ENCODE measurements at places on chromosomes 3 and 15.

DNA sequence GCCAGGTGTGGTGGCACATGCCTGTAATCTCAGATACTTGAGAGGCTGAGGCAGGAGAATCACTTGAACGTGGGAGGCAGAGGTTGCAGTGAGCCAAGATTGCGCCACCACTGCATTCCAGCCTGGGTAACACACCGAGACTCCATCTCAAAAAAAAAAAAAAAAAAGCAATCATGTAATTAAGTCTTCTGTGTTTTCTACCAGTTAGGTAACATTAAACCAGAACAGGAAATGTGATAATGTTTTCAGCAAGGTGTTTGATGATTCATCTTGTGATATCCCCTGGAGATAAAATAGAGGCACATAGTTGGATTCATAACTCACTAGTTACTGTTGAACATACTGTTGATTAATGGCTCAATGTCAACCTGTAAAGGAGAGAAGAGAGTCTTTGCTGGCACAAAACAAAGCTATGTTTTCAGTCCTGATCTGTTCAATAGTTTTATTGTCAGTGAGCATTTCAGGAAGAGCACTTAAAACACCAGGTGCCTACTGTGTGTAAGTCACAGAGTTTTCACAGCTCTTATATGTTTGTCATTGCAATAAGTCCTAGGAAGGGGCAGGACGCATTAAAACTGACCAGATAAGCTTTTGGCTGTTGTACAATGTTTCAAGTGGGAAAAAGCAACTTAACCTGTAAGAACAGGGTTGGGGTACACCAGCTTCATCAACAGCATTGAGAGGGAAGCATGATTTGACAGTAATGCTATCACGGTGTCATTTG, 19.5 kb downstream of the DNAJB11 start:
- DNase-seq: no peak

GRCh38 chr15:42206406-42206805, 1.7 kb downstream of the VPS39 start:
- no peak for DNase-seq

DNA sequence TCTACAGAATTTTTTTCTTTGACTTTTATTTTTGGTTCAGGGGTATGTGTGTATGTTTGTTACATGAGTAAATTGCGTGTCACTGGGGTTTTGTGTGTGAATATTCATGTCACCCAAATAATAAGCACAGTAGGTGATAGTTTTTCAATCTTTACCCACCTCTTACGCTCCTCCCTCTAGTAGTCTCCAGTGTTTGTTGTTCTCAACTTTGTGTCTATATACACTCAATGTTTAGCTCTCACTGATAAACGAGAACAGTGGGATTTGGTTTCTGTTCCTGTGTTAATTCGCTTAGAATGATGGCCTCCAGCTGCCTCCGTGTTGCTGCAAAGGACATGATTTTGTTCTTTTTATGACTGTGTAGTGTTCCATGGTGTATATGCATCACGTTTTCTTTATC, 54.4 kb downstream of the MEF2A start:
- no peak for DNase-seq

DNA sequence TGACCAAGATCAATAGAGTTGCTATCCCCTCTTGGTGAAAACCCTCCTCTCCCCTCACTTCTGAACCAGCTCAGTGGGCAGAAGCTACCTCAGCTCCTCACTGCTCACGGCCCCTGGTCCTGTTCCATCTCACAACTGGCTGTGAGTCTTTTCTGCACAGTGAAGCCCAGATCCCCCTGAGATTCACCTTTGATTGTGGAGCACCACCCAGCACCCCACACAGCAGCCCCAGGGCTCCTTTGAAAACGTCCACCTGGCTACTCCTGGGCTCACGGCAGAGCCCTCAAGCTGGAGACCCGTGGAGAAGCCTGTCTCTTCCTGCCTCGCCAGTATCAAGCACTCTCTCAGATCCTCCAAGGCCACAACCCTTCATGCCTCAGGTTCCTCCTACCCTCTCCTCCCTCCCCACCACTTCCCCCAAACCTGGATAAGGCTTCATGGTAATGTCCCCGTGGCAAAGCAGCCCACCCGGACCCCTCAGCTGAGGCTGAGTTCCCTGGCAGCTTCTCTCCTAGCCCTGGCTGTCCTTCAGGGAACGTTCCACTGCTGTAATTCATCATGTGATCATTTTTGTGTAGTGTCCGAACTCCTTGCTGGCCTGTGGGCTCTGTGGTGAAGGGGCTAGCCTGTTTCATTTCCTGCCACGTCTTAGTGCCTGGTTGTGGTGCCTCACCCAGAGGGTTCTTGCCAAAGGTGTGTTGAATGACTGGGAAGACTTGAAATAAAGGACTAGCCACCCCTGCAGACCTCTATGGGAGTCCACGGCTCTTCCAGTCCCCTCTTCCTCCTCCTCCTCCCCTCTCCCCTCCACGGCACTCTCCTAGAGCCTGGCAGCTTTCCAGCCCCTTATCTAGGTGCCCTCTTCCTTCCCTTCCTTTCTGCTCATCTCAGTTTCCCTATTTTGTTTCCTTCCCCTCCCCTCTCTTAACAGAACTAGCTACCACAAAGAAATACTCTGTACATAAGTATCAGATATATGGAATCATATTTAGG, 44.5 kb downstream of the KY start:
- DNase-seq: no peak

GRCh38 chr3:31157047-31157694, 262.7 kb upstream of the GADL1 start:
- no peak for DNase-seq

DNA sequence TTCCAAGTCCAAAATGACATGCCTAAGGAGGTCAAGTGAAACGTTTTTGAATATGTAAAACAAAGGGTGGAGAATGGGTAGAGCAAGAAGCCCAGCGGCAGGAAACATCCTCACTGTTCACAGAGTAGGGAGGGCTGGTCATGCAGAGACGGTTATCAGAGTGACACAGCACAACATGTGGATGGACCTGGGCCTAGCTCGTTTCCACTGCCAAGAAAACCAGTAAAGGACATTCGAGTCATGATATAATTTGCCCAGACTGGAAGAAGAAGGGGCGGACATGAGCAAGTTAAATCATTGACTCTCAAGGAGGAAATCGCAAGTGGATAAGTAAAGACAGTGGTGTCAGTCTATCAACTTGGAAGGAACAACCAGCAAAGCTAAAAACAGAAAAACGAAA, 89.3 kb downstream of the LRIG1 start:
- DNase-seq: no peak

GRCh38 chr3:38374221-38374620, 27.6 kb downstream of the XYLB start:
- no peak for DNase-seq

DNA sequence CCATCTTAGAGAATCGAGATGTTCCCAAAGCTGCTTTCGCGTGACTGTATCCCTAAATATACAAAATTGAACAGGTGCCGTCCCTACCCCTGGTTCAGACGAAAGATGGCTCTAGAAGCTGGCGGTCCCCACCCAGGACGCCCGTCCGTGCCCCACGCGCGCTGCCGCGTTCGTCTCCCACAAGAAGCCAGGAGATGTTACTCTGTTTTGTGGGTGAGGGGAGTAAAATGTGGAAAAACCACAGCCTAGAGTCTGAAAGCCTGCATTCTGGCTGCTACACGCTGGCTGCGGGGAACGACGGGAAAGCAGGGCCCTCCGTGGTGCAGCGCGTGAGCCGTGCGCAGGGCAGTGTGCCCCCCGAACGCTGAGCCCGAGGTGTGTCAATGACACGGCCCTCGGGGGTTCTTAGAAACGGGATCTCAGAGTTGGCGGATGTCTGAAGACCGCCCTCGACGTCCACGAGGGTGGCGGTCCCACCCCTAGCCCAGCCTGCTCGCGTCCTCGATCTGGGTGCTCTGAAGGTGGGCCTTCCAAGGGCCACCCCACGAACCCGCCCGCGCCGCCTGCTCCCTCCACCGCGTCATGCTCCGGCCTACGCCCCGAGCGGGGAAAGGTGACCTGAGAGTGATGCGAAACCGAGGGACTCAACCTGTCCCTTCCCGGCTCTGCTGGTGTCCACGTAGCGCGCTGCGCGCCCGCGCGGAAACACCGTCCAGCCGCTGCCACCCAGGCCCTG, 95.6 kb downstream of the OCA2 start:
- DNase-seq: no peak

DNA sequence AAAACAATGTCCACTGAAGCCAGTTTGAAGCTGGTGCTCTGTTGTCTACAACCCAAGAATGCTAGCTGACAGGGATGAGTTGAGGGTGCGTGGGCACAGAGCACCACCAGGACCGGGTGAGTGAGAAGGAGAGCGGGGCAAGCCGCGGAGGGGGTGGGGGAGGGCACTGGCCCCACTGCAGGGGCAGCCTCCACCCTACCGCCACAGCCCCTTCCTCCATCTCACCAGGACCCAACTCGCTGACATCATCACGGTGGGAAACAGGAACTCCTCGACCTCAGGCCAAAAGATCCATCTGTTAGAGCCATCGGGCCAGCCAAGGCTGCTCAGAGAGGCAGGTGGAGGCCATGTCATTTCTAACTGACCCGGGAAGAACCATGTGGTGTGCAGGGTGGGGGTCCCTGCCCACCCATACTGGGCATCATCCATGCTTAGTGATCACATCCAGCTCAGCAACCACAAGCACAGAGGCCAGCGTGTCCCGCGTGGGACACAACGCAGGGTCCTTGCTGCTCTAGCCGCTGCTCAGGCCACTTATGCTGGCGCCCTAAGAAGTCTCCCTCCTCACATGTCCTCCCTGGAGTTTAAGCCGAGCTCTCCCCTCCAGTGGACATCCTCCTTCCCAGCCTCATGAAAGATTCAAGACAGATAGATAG, 57.6 kb upstream of the GATA2 start:
- no peak for DNase-seq

DNA sequence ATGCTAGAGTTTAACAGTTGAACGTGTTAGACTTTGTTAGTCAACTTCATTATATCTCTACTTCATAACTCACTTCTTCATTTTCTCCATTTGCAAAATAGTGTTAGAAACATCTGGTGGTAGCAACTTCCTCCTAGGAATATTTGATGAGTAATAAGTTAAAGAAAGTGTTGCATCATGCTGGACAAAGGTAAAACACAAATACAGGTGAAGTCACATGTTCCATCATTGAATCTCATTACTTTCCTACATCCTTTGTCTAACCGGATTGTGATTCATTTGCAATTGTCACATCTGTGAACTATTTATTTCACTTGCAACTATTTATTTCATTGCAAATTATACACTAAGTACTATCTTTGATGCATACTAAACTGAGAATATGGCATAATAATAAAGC, 186.5 kb downstream of the TUSC7 start:
- no peak for DNase-seq

GRCh38 chr3:49255718-49256511, 21.1 kb downstream of the C3orf62 start:
- no peak for DNase-seq

DNA sequence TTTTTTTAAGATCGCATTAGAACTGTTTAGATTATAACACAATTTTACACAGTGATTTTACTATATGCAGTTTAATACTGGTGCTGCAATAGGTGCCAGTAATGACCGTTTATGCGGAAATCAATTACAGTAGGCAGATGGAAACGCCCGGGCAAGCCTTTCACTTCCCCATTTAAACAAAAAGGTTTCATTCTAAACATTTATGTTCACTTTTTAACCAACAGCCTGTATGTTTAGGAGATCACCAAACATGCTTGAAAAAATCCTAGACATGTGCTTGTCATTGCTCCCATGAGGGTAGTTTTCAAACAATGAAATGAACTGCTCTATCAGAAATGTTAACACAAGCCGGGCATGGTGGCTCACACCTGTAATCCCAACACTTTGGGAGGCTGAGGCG, 2.7 kb downstream of the BNIP2 start:
- no peak for DNase-seq

GRCh38 chr3:104578558-104578957, 788.2 kb upstream of the ALCAM start:
- no peak for DNase-seq

GRCh38 chr3:180018543-180018942, 18.2 kb downstream of the PEX5L start:
- DNase-seq: no peak

- no peak for DNase-seq
These were observed 16.5 kb upstream of the HEG1 start for GRCh38 chr3:125072301-125072700.

- DNase-seq: peak; percentile 36
These were observed 2.5 kb upstream of the HHLA2 start for GRCh38 chr3:108293858-108294257.

DNA sequence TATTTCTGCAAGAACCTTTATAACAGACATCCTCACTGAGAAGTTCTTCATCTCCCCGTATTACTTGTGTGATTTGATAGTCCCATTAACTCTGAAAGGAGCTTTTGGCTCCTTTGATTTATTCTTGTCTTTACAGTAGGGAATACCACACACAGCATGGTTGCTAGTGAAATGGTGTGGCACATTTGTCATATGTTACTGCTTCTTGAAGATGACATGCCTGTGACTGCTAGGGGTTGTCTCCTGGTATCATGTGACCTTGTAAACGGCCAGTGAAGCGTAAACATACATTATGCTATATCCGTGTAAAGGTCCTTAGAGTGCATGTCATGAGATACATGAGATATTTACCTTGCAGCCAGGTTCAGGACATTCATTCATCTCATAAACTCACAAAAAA, 197.9 kb downstream of the RYR3 start:
- DNase-seq: no peak

DNA sequence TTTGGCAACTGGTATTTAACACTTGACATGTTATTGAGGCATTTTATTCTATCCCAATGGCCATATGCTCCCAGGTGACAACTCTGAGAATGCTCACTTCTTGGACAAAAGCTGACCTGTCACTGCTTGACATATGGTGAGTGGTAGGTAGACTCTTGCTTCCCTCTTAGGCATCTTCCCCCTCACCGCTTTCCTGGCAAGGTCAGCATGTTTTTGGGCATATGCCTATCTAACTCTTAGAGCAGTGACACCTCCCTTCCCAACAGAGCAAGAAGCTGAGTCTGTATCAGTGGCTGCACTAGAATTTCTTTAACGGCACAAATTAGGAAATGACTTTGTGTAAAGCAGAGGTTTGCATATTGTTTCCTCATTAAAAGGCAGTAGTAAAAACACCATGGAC, 300.7 kb downstream of the OXSM start:
- no peak for DNase-seq

DNA sequence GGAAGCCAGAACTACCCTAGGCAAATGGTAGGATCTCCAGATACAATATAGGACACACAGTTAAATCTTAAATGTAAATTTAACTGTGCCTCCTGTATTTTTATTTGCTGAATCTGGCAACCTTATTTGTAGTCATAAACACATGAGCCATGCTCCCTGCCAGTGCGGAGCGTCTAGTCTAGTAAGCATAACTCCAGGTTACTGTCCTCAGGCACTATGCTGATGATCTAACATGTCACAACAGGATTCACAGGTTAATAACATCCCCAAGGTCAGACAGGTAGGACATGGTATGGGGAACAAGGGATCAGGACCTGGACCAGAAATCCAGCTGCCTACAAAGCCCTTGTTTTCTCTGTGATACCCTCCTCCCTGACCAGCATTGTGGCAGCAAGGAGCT, 305.1 kb downstream of the CACNA2D3 start:
- no peak for DNase-seq

DNA sequence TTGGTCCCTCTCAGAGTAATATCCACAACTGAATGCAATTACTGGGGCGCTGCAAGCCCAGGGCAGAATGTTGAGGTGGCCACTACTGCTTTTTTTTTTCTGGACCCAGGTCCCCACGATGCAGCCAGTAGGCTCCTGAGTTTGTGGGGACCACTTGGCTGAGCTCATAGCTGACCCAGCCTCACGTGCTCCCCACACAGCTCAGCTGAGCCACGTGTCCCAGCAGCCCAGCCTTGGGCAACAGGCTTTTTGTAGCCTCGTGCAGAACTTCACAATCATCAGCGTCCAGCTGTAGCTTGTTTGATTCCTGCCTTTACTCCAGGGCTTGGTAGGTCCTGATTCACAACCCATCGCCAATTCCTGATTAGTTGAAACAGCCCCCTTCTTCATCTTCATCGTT, 117.3 kb downstream of the ETFA start:
- no peak for DNase-seq
